ENCODE measurements at places on chromosomes 1 and 21.

DNA sequence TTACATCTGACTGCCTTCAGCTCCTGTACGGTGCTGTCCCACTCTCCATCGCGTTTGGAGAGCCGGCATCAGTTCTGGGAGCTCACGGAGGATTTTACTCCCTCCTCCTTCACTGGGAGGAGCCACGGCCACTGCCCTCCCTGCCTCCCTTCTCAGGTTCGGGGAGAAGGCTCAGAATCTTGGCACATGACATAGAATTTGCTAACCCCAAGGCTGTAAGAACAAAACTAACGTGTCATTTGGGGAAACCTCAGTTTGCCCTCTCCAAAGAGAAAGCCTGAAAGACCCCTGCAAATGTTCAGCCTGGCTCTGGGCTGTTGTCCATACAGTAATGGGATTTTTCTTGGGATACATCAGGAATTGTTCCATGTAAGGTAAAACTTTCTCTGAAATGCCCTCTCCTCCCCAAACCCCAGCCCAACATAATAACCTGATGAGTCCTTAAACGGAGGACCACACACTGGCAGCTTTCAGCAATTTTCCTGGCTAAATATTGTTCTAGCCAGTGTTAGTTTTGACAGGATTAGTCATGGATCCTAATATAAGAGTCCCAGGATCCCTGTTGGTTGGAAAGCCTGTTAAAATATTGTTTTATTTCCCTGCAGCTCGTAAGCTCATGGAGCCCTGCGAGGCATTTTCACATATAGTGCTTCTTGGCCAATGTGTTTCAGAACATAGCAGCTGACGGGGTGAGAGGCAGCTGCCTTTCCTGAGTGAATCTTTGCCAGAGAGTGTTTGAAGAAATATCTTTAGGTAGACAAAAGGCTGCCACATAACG, 98.8 kb downstream of the RHOU start:
- no peak for DNase-seq

- DNase-seq = no peak
Measured at GRCh38 chr1:8174807-8175206, 143.1 kb upstream of the SLC45A1 start.

- DNase-seq = no peak
Measured at GRCh38 chr1:10900251-10900651, 103.8 kb upstream of the CASZ1 start.

GRCh38 chr21:42356650-42357049, 5.9 kb upstream of the TFF2 start:
- no peak for DNase-seq

- no peak for DNase-seq
Measured at GRCh38 chr1:230328342-230329015, 97.7 kb downstream of the PGBD5 start.

DNA sequence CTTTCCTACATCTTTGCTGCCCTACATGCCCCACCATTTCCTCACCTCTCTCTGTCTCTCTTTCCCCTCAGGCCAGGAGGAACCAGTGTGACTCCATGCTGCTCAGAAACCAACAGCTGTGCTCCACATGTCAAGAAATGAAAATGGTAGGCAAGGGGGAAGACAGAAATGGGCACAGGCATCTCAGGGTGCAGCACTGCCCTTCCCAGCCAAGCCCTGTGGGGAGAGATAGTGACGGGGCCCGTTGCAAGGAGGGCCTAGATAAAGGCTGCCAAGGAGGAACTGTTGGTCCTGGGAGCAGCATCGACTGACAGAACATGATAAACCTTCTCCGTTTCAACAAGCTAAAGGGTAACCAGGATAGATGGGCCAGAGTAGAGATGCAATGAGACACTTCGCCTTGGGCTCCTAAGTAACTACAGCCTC, 12.5 kb upstream of the PIGC start:
- no peak for DNase-seq

DNA sequence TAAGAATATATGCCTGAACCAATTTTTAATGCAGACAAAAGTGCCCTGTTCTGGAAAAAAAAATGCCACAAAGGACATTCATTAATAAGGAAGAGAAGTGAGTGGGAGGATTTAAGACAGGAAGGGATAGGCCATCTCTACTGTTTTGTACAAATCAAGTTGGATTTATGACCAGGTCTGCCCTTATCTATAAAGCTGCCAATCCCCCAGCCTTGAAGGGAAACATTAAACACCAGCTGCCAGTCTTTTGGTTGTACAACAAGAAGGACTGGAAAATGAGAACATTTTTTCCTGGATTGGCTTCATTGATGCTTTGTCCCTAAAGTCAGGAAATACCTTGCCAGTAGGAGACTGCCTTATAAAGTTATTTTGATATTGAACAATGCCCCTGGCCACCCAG, 444.0 kb downstream of the NPHP4 start:
- DNase-seq = no peak

DNA sequence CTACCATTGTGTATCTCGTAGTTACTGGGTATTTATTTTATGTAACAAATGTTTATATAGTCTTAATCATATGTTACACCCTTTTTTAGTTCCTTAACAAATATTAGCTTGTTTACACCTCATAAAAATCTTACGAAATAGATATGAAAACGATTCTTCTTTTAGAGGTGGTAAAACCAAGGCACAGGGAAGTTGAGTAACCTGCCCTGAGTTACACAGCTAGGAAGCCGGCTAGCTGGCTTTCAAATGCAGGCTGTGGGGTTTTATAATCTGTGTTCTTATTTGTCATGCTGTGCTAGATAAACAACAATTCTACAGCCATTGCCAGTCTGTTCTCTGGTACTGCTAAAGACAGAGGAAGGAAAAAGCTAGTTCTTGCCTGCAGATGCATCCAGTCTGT, 109.6 kb downstream of the NOS1AP start:
- no peak for DNase-seq

DNA sequence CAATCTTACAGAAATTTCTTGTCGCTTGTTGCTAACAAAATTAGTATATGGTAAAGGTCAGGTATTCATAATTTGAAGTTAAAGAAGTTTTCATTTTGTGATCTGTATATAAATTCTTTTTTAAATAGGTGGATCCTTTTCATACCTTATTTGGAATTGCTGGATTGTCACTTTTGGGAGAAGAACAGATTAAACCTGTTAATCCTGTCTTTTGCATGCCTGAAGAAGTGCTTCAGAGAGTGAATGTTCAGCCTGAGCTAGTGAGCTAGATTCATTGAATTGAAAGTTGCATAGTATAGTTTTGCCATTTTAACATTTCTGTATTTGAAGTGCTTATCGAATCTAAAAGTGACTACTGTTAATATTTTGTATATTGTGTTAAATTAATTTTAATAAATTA, 2.3 kb upstream of the MSH4 start:
- DNase-seq = no peak

DNA sequence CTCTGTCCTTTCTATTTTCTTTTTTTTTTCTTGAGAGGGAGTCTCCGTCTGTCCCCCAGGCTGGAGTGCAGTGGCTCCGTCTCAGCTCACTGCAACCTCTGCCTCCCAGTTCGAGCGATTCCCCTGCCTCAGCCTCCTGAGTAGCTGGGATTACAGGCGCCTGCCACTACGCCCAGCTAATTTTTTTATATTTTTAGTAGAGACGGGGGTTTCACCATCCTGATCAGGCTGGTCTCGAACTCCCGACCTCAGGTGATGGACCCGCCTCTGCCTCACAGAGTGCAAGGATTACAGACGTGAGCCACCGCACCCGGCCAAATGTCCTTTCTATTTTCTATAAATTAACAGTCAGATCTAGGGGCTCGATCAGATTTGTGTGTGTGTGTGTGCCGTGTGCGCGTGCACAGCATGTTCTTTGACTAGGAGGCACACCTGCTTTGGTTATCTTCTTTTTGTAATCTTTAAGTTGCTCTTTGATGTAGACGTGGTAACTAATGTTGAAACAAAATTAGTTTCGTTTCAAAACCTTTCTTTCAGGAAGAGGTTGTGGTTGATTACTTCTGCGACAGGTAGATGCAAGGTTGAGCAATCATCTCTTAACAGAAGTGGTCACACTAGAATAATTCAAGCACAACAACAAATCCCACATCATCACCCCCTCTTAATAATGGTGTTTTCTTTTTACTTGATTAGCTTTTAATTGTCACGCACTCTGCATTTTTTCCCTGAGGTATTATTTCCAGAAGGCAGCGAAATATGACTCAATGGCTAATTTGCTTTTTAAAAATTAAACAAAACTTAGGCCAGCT, 779 bp upstream of the DEGS1 start:
- DNase-seq = no peak

GRCh38 chr1:42142894-42143675, 10.1 kb upstream of the GUCA2B start:
- DNase-seq = no peak

GRCh38 chr1:28208818-28209441, 23.9 kb downstream of the DNAJC8 start:
- peak; percentile 18 for DNase-seq

DNA sequence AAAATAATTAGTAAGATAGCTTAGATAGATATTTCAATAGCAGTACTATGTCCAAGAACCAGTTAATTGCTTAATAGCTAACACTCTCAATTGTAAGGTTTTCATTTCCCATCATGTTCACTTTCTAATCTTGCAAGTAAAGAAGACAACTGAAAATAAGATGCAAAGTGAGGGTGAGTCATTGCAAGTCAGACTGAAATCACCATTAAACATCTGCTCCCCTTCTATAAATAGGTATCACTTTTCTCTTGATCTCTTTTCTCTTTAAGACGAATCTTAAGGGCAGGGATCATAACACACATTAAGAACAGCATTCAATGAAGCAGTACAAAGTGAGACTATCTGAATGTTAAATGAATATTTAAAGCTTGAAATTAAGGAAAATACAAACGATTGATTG, 40.4 kb downstream of the UBR4 start:
- DNase-seq = no peak

- no peak for DNase-seq
Measured at GRCh38 chr1:51575406-51576084, 41.3 kb upstream of the OSBPL9 start.

DNA sequence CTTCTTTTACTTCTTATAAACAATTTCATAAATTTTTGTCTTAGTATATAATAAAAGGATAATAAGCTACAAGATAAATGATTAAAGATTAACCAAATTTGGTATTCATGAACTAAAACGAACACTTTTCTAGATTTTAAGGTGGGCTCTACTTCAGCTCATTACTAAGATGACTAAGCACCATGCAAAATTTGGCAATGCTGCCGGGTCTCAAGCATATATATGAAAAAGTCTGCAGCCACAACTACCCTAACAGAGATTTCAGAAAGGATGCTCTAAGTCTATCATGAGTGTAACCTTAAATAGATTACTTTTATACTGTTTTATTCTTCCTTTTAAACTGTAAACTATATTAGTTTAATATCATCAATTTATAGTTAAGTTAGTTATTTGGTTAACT, 47.8 kb downstream of the BRWD1 start:
- no peak for DNase-seq

DNA sequence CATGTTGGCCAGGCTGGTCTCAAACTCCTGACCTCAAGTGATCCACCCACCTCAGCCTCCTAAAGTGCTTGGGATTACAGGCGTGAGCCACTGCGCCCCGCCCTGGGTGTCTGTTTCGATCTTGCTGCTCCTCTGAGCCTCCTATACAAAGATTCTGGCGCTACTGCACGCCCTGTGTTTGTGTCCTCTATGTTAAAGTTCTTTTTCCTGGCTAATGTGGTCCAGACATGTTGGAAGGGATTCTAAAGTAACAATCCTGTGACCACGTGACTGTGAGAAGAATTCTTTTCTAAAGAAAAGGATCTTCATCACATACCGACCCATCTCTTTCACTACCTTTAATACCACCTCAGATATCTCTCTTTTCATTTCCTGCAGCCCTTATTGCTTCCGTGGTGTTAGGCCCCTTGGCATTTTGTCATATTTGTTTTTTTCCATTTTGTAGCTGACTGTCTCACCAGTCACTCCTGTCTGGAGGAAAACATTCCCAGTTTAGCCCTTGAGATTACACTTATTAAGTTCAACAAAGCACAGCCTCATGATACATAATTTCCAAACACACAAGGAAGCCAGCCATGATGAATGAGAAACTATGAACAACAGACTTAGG, 27.2 kb upstream of the ENO1 start:
- DNase-seq = no peak

DNA sequence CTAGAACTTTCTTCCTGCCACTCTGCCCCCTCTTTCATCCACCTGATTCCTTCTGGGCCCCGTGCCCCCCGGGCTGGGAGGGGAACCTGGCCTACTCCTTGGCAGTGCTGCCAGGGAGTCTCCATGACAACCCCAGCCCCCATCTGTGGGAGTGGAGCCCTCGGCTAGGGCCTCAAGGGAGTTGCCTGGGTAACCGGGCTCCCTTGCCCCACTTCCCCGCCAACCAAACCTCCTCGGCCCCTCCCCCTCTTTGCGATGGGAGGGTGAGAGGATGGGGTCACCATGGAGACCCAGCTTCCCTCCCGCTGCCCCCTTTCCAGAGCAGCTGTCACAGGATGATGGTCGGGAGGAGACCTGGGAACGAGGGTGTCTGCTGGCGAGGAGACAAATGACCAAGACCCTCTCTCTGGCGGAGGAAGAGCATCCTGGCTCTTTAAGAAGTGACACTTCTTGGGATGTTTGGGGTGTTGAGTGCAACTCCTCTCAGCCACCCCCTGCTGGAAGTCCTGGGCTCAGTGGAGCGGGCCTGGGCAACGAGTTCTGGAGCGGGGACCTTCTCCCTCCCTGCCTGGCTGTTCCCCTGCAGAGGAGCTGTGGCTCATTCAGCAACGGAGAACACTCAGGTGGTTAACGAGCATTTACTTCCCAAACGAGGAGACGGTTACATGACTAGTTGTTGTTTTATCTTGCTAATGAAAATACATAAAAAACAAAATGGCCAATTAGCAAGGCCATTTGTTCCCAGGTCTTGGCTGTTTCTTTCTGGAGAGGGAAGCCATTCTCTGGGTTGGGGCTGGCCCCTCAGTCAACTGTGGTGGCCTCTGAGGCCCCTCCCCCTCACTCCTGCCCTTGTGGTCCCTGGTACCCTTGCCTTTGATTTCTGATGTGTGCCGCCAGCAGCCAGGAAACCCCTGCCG, 82.8 kb downstream of the UBIAD1 start:
- no peak for DNase-seq

GRCh38 chr1:86852289-86852688, 61.6 kb downstream of the SELENOF start:
- DNase-seq = no peak

DNA sequence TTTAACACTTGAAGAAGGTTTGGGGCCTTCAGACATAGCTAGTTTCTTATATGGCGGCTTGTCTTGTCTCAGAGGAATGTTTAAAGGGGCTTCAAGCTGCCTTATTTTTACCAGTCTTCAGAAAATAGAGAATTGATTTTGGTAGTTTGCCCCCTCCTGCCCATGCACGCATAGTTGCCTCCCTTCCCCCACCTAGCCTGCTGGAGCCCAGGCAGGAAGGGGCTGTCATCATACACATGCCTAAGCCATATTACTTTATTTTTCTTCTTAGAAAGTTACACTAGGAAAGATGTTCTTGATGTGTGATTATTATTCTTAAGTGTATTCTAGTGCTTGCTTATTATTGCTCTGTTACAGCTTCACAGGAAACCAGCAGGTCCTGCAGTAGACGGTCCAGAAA, 18.3 kb downstream of the PBX1 start:
- no peak for DNase-seq

All from stimulated activated CD4-positive, alpha-beta T cell treated with anti-CD3 and anti-CD28 coated beads, Interleukin-1b, Interleukin-23, amount 100 ng/mL, for 1 hour (primary cell).